ENCODE measurements at places on chromosomes 5 and 9.

DNA sequence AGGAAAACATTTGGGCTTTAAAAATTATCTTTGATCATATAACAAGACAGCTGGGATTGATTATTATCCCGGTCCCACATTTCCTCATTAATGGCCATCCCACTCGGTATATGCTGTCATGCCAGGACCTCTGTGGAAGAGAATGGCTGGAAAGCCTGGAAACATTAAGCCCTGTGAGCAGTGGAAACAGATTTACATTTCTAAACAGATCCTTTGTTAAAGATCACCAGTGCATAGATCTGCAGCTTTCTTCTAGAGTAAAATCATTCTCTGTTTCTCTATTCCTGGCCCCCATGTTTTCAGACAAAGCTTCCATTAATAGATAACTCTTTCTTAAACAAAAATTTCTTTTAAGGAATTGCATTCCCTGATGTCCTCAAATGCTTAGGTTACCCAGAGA, 152.2 kb downstream of the CAVIN4 start:
- no peak for DNase-seq

DNA sequence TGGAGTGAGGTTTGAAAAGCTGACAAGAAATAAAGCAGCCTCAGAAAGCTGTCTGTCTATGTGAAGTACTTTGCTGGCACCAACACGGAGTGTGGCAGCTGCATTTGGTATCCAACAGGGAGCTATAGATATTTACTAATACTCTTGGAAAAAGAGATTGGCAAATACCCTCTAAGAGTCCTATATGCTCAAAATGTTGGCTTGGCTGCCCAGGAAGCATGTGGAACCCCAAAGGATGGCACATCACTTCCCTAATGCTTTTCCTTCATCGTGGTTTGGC, 398.3 kb downstream of the TLE4 start:
- no peak for DNase-seq

DNA sequence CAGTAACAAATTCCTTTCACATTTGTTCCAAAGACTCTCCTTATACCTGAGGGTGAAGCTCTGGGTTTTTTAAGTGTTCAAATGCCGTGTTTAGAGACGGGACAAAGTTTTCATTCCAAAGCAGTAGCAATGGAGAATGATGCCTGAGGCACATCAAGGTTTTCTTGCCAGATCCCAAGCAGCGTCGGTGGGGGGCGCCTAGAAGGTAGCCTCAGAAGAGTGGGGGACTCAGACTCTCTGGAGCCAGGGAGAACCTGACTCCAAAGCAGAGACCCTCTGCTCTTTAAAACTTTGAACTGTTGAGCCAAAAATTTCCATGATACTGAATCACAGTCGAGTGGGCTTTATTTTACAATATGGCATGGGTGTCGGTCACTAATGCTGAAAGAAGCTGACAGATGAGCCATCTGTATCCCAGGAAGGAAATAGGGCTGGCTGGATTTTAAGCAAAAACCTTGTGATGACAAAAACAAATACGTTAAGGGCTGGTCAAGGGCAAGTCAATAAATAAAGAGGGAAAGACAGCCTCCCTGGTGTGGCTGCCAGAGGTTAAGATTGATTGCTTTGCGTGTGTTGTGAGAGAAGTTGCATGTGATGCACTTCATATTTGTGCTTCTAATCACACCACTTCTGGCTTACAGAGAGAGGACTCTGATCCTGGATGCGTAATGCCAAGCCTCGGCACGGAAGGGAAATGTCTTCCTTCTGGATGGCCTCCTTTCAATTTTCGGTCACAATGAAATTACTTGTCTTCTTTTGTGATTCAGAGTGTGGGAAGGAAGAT, 161.1 kb upstream of the EFNA5 start:
- no peak for DNase-seq

DNA sequence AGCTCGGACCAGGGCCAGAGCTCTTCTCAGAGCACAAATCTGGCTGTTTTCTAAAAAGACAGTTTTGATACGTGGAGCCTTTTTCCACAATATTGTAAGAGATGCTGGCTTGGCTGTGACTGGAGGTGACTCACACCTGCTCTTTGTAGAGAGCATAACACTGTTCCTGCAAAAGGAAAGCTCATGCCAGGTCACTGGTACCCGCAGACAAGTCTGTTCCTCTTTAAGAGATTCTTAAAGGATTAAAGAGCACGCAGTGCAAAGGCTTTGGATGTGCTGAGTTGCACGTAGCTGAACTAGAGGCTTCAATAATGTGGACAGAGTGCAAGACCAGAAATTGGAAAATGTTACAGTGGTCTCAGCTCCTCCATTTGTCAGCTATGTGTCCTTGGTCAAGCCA, 19.0 kb downstream of the ACTL7B start:
- DNase-seq, result no peak

- DNase-seq, result no peak
Observed at GRCh38 chr9:77883846-77884771, 147.5 kb downstream of the GNAQ start.

DNA sequence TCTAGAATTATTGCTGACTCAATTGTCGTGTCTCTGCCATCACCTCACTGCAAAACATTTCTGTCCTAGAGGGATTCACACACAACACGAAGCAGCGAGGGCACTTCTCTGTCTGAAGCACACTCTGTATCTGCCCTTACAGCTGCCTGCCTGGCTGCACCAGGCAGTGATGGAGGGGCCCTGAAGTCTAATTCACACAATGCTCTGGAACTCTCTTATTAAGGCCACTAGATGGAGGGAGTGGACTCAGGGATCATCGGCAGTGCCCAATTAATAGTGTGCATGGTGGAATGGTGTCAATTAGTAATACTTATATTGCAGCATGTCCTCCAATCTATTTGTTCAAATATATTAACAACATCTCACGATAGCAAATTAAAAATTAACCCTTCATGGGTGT, 157.5 kb upstream of the MAP1B start:
- no peak for DNase-seq
